ENCODE measurements at places on chromosomes 16 and 17. TPM values are rescaled to one million over a fixed set of nuclear protein-coding genes. Genes with fewer than 3 reads are reported as not detected.

Gene ALDH3A1
- total RNA-seq: not detected

Gene CD300C
- 0.47 TPM for total RNA-seq

Gene DOC2B
- not detected for total RNA-seq

Gene WNT9B
- total RNA-seq: not detected

Gene SLC5A11
- 0.44 TPM for total RNA-seq

Gene KRTAP4-4
- not detected for total RNA-seq

Gene PMM2
- total RNA-seq: 36.9 TPM

Gene GABARAP
- 227 TPM for total RNA-seq

- no peak for DNase-seq
Measured at GRCh38 chr16:725463-726187, 618 bp downstream of the CCDC78 start.

DNA sequence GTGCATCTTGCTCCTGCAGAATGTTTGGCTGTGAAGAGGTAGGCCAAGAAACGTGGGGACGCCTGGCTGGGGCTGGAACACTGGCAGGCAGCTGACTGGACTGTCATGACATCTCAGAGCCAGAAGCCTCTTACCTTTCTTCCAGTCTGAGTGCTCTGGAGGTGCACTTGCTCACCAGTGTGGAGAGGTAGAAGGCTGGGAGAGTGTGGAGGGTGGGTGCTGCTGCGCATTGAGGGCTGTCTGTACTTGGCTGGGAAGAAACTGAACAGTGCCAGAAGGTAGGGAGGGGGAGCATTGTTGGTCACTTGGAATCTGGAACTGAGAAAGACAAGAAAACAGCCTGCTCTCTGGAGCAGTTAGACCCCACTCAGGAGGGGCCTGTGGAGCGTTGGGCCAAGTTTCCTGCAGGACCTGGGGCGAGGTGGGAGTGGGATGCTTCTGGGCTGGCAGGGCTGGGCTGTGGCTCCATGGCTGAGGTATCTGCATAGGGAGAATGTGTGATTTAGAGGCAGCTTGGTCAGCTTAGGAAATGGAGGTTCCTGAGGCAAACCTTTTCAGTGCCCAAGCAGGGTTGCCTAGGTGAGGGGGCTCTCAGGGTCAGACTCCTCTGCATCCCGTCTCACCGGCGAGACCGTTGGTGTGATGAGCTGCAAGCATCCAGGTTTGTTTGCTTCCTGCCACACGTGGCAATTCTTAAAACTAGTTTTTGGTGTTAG, 55.1 kb downstream of the KSR1 start:
- no peak for DNase-seq

DNA sequence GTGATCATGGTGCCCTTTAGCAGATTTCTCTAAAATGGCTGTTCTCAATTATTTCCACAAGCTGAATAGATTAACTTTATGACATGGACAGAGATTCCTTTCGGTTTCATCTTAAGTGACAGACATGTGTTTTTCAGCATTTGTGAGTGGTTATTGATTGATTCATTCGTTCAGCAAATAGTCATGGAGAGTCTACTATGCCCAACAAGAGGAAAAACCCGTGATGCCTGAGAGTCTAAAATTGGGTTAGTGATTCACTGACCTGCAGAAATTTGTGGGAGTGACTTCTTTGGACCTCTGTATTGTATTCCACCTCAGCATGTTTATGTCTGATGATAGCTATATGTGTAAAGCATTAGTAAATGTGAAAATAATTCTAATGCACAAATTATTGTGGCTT, 28.0 kb upstream of the DUSP14 start:
- DNase-seq: no peak

DNA sequence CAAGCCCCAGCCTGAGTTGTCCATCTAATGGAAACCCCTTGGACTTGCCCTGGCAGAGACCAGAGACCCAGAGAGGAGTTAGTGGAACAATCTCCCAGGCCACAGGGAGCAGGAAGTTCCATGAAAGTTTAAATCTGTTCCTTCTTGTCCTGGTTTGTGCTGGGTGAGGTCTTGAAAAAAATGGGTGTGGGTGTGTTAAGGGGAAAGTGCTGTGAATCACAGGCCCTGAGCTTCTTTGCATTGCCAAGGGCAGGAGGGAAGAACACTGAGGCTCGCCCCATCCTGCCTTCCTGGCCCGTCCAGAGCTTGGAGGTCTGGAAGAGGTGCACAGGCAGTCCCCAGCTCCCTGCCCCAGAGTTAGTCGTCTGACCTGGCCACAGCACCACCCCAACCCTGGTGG, 2.3 kb downstream of the ADORA2B start:
- no peak for DNase-seq

DNA sequence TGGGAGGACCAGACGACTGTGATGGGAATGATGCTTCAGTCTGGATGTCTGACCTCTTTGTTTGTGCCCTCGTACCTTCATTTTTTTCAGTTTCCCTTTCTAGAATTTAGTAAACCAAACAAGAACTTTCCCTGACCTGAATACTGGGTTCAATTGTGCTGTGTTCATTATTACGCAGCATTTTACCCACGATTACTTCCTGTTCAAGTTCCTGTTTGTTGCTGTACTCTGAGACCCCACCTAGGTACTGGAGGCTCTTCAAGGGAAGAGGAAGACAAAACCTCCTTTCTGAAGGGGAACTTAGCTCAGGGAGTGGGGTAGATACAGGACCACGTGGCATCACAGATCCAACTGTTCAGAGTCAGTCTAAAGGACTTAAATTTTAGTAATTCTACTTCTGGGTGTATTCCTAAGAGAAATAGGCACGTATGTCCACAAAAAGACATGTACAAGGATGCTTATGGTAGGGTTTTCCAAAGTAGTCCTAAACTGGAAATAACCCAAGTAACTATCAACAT, 9.2 kb upstream of the PRKCB start:
- DNase-seq: peak; percentile 51

DNA sequence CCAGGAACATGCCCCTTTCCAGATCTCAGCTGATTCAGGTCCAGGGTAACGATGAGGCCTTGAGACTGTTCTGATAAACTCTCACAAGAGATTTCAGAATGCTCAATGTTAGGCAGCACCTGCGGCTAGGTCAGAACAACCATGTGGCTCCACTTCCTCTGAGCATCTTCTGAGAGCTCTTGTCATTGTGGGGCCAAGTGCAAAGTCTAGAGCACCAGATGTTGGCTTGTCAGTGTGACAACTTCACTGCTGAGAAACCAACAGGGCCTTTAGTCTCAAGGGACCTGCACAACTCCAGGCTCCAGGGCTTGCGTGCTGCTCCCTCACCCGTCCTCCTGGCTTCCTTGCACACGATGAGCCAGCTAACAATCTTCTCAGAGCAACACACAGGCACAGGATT, 29.0 kb downstream of the FCSK start:
- no peak for DNase-seq

- DNase-seq: peak; percentile 25
Measured at GRCh38 chr17:74677558-74678466, 34.9 kb downstream of the CD300LF start.

- DNase-seq: no peak
Measured at GRCh38 chr16:48347980-48348379, 37.2 kb downstream of the SIAH1 start.

GRCh38 chr16:56710181-56710737, 19.7 kb upstream of the NUP93 start:
- no peak for DNase-seq

DNA sequence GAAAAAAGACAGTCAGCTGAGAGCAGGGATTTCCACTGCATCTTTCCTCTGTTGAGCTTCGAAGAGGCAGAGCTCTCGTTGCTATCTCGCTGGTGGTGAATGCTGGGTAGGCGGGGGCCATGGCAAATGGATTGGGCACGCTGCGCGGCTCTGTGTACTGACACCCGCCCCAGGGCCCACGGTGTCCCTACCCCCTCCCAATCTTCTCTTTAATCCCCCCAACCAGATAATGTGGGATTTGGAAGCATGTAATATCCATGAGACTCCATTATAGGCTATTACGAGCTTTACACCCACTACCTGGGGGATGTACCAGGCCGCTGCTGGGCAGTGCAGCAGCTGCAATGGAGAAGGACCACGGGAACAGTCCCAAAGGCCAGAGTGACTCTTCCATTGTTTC, 8.3 kb downstream of the PIPOX start:
- no peak for DNase-seq

- DNase-seq: no peak
Measured at GRCh38 chr16:57025941-57026777, 36.8 kb downstream of the NLRC5 start.

- no peak for DNase-seq
Measured at GRCh38 chr16:84143784-84144199, 1.2 kb downstream of the HSDL1 start.

GRCh38 chr17:66829386-66829864, 5.5 kb upstream of the CACNG5 start:
- peak; percentile 48 for DNase-seq

- DNase-seq: no peak
Measured at GRCh38 chr17:14351493-14351892, 50.6 kb downstream of the HS3ST3B1 start.

GRCh38 chr16:82699711-82700495, 73.1 kb downstream of the CDH13 start:
- no peak for DNase-seq

- DNase-seq: no peak
Measured at GRCh38 chr16:79981814-79982213, 381.3 kb upstream of the MAF start.

- peak; percentile 70 for DNase-seq
Measured at GRCh38 chr16:1188432-1189189, 35.7 kb downstream of the CACNA1H start.

DNA sequence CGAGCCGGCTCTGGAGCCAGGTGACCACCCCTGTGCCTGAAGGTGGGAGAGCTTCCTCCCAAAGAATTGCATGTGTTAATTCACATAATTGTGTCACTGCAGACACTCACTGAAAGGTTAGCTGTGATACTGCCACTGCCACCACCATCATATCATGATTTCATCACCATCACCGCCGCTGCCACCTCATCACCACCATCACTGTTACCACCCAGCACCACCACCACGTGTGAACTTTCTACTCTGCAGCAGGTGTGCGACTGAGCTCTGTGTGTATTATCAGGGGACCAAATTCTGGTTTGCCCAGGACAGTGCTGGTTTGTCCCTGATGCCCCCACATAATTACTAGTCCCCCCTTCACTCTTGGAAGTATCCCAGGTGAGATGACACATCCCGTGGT, 15.2 kb downstream of the BCAR1 start:
- DNase-seq: peak; percentile 30

DNA sequence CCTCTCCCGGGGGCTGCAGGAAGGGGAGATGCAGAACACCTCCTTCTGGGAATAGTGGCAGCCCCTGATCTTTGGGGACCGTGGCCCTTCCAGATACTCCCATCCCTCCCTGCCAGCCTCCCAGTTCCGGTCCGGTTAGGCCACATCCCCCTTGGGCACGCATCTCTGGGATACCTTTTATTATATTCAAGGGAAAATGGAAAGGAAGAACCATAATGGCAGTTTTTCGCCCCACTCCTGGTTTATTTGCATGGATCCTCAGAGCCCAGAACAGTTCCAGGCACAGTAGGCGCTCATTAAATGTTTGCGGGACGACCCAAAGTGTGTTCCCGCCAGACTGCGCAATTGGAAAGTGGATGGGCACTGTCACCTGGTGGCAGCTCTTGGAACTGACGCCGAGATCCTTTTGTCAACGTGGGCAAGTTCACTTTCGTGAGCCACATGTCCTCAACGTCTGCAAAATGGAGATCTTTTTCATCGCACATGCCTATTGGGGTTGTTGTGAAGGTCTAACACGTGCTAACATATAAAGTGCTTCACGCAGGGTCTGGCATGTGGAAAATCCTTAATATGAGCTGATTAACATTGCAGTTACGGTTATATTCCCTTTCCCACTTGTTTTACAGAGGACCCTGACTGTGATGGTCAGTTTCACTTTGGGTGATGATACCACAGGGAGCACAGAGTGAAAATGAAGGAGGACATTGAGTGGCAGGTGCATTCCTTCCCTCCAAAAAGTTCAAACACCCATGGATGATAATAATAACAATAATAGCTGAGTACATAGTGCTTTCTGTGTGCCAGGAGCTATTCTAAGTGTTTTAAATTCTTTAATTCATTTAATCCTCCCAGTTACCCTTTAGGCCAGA, 1.7 kb upstream of the GPRC5B start:
- peak; percentile 86 for DNase-seq

GRCh38 chr17:13400491-13400890, 201.2 kb downstream of the HS3ST3A1 start:
- DNase-seq: no peak

DNA sequence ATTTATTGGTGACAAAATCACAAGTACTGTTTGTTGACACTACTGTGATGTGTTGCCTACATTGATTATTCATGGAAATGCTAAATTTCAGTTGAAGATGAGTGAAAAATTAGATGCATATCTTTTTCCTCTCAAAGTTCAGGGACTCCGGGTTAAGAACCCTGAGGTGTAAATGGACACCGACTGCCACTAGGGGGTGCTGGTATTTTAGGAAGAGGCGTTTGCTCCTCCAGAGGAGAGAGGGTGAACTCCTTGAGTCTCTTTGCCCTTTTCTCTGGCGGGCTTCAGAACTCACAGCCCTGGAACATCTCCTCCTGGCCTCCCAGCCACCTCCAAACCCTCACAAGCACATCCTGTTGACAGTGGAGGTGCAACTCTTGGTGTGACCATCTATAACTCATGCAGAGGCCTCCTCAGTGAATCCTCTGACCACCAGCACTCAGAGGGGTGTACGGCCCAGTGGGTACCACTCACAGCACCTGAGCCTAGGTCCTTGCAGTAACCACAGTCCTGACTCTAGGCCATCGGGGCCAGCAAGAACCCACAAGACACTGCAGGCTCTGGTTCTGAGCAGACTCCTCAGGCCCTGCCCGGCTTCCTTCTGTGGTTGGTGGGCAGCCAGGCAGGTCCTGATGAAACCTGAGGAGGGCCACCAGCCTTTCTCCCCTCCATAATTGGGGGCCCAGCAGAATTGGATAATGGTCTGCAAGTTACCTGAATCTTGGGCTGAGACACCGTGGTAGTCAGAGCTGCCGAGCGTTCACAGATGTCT, 26.2 kb upstream of the PIK3R5 start:
- peak; percentile 79 for DNase-seq

DNA sequence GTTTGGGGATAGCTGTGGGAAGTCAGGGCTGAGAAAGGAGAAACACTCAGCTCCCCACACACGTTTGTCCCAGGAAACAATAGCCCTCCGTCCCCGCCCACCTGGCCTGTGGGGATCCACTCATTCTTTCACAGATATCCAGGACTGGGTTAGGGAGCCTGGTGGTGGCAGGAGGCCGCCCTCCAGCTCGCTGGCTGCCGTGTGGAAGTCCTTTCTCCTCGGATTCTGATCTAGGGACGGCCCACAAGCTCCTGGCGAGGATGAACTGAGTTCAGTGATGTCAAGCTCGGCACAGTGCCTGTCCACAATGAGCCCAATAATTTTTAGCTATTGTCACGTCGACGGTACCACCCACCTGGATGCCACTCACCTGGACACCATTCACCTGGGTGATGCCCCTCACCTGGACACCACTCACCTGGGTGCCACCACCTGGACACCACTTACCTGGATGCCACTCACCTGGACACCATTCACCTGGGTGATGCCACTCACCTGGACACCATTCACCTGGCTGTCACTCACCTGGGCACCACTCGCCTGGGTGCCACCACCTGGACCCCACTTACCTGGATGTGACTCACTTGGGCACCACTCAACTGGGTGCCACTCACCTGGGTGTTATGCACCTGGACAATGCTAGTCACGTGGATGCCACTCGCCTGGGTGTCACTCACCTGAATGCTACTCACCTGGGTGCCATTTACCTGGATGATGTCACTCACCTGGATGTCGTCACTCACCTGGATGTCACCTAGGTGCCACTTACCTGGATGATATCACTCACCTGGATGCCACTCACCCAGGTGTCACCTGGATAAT, 172.5 kb upstream of the FOXF1 start:
- no peak for DNase-seq

GRCh38 chr17:81538651-81539570, 10.7 kb downstream of the FSCN2 start:
- DNase-seq: no peak
